ENCODE measurements at places on chromosomes 1 and 21.

DNA sequence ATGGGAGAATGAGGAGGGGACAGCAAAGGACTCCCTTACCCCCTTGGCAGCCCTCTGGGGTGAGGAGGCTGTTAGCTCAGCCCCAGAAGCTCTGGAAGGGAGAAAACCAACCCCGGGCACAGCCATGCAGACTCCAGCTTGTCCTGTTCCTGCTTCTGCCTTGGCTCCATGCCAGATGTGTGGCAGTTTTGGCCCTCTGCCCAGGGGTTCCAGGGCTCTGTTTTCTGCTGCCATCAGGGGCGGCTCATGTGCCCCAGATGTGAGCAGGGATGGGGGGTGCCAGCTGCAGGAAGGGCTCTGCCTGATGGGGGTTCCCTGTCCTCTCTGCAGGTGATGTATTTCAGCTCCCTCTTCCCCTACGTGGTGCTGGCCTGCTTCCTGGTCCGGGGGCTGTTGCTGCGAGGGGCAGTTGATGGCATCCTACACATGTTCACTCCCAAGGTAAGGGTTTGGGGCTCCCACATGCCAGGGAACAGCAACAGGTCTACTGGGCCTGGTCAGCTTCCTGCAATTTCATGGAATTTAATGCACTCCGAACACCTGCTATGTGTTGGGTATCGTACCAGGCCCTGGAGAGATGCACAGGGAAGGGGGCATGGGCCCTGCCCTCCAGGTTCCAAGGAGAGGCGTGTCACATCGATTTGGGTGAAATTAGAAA is 26.1 kb downstream of the SLC6A17 start:
- no peak for DNase-seq
- H3K4me1 ChIP-seq, result peaks cover 4% of the 10 kb centered on the region
- no peaks in the 10 kb centered on the region for H3K36me3 ChIP-seq
- H3K27me3 ChIP-seq, result no peaks in the 10 kb centered on the region

GRCh38 chr1:214603819-214604252 is 841 bp downstream of the CENPF start:
- H3K4me1 ChIP-seq, result no peaks in the 10 kb centered on the region
- peak; percentile 55 for DNase-seq
- H3K27ac ChIP-seq, result no peak overlapping the region
- peaks cover 2% of the 10 kb centered on the region for H3K27me3 ChIP-seq
- no peaks in the 10 kb centered on the region for H3K36me3 ChIP-seq
- peak overlapping the region; percentile 97 for H3K4me3 ChIP-seq

DNA sequence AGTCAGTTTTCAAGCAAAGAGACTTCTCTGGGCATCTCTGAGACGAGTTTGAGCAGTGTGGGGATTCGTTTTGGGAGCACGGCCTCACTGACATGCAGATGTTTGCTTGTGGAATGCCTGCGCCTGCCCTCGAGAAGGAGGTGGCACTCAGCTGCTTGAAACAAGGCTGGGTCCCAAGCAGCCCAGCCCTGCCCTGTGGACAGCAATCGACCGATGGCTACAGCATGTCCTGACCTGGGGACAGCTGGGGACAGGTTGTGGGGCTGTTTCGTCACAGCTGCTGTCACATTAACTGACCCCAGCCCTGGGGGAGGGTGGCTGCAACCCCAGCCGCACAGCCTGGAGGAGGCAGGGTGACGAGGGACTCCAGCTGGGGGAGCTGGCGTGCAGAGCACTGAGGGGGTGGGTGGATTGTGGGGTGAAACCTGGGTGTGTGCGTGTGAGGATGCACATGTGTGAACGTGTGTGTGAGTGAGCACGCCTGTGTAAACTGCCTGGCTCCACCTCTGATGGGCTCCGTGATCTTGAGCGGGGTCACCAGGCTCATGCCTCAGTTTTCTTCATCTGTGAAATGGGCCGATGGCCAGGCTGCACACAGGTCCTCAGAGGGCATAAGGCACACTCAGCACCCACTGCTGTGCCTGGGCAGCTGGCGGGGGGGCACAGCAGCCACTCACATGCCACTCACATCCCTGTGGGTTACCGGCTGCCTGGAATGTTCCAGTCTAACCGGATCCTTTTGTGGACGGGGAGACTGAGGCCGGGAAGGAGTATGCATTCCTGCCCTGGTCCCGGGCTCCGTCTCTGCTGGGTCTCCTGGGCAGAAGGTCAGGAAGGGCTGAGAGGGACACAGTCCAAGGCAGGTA is 49.3 kb downstream of the COL18A1 start:
- H3K27me3 ChIP-seq, result no peaks in the 10 kb centered on the region
- H3K4me3 ChIP-seq, result no peak overlapping the region
- DNase-seq, result no peak
- no peaks in the 10 kb centered on the region for H3K36me3 ChIP-seq

DNA sequence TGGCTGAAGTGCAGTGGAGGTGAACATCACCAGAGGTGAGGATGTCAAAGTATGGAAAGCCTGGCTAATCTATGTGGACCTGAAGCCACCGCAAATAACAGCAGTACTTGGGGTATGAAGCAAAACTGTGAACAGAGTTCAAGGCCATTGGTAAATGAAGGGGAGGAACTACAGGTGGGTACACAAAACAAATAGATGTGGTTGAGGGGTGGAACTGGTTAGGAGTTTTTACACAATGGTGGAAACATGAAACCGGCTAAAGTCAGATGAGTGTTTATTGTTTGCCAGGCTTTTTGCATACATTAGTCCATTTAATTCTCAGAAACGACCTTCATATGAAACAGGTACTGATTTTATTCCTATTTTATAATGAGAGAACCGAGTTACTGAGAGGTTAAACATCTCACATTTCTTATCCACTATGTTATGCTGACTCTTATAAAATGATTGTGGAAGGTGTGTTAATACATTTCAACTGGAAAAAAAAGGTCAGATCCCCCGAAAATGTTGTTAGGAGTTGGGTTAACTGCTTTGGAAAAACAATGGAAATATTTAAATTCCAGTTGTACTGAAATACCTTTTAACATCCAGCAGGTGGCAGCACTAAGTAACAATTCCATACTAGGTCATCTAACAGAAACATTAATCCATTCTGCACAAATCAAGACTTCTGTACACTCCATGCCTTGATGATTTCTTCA is 44.3 kb upstream of the GTF2B start:
- no peak overlapping the region for H3K27ac ChIP-seq
- H3K4me3 ChIP-seq, result no peak overlapping the region
- H3K27me3 ChIP-seq, result no peaks in the 10 kb centered on the region
- H3K36me3 ChIP-seq, result peaks cover 5% of the 10 kb centered on the region
- peak; percentile 18 for DNase-seq
- no peaks in the 10 kb centered on the region for H3K4me1 ChIP-seq

DNA sequence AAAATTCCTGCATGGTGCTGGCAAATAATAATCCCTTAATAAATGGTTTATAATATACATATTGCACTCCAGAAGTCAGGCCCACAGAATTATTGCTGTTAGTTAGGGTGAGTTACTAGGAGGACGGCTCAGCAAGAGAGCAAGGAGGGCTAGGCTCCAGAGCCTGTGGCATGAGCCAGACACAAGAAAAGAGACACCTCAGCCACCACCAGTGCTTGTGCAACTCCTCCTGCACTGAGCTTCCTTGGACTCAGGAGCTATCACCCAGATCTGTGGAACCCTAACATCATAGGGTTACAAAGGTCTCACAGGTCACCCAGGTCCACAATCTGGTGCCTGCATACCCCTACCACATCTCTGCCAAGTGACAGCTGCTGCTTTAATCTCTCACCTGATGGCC is 12.8 kb upstream of the LRRC8D start:
- H3K4me3 ChIP-seq, result no peak overlapping the region
- no peaks in the 10 kb centered on the region for H3K36me3 ChIP-seq
- H3K27ac ChIP-seq, result no peak overlapping the region
- peaks cover 11% of the 10 kb centered on the region for H3K4me1 ChIP-seq
- no peaks in the 10 kb centered on the region for H3K27me3 ChIP-seq
- DNase-seq, result no peak

Data from mesendoderm (in vitro differentiated cells).